ENCODE measurements at places on chromosomes 3 and 15.

DNA sequence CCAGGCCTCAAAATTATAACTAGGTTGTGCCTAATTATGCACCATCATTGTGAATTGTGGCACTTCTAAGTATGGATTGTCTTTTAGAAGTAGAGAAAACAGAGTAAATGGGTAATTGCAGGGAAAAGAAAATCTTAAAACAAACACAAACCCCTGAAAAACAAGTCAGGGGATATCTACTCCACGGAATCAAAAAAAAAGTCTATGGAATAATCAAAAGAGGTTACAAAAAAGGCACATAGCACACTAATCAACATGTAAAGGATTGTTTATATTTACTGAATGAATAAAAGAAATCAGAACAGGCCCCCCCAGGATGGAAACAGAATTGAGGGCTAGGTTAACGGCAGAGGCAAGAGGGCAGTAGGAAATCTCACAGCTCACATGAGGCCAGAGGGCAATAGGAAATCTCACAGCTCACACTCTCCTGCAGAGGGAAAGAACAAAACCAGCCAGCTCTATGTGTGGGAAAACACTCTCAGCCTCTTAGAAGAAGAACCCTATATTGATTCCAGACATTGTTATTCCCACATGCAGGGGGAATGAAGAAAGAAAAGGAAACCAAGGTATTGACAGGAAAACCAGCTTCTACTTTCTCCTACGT lies 72.7 kb upstream of the FNDC3B start:
- no peak for DNase-seq

GRCh38 chr15:90458061-90458460 lies 70.0 kb downstream of the IQGAP1 start:
- no peak for DNase-seq

DNA sequence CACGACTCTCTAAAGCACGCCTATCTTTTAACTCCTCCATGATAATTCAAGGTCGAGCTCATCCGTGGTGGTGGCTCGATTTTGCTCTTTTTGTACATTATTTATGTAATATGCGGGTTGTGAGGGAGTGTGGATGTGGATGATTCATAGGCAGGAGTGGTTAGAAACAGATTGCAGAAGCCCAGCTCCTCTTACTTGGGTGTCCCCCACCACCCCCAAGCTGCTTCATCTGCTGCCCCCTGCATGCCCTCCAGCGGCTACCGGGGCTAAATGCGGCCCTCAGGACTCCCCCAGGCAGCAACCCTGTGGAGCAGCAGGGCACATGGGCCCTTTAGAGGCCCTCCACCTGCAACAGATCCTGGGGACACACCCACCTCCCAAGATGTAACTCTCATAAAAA lies 111.5 kb upstream of the SELENOK start:
- no peak for DNase-seq

GRCh38 chr3:14837878-14838258 lies 19.1 kb downstream of the FGD5 start:
- no peak for DNase-seq

GRCh38 chr3:43178891-43179366 lies 73.0 kb upstream of the POMGNT2 start:
- DNase-seq = no peak

DNA sequence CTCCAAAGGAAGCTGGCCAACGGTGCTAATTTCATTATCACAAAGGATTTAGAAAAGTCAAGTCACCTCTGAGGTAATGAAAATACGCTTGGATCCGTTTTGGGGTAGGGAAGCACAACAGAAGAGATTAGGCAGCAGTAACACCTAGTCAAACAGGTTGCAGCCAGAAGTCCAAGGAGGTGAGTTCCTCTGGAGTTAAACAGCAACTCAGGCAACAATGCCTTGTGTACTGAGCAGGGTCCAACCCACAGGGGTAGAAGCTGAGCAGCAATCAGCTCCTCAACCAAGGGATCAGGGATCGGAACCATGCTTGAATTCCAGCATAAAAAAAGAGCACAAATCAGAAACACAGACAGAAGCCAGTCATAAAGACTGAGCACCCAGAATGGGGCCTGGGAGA lies 88.1 kb upstream of the SPRED1 start:
- no peak for DNase-seq

DNA sequence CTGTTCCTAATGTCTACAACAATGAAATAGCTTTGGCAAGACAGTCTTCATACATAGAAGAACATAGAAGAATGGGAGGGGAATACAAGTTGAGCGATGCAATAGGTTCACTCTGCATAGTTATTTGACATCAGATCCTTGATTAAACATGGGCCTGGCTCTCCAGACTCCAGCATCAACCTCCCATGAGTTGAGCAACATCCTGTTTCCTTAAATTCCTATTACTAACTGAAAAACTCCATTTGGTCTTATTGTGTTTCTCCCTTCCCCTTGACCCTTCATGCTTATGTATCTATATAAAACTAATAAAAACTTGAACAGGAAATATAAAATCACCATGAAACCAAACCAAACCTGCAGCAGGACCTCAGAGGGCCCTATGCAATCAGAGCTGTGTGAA lies 304.5 kb upstream of the SATB1 start:
- no peak for DNase-seq

DNA sequence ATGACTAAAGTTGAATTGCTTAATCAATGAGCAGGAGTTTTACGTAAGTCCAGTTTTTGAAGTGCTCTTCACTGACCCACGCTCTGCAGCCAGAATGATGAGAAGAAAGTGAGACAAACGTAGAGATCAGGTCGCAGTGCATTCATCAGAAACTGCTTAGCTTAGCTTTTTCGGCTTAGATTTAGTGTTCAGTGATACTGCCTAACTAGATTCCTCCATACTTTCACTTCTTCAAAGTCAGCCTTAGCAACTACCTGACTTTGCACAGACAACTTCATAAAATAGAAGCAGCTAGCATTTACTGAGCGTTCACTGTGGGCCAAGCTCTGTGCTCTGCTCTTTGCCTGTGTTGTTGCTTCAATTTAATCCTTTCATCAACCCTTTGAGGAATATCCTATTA lies 116.1 kb downstream of the KCNH8 start:
- no peak for DNase-seq

DNA sequence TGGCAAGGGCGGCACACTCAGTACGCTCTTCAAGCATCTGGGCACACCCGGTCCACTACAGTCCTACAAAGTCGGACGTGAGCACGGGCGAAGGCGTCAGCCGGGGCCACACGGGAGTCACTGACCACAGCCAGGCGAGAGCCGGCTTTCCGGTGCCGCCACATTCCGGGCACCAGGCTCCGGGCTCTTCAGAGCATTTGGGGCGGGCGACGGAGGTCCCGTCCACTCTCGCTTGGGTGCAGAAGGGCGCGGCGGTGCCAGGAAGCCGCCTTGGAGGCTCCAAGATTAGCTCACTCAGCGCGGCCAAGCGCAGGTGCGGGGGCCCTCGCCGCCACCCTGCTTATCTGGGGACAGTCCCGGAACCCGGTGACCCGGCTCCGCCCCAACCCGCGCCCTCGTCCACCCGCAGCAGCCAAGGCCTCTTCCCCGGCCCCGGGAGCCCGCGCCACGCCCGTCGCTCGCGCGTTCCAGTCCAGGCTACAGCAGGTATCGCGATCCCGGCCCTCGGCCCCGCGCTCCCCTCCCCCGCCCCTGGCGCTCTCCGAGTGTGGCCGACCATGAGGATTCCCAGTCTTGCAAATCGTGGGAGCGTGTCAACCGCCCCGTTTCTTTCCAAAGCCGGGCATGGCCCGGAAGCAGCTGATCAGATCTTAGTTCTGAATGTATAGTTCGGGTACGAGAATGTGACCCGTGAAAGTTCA lies at the start of gene ADPRH:
Gene ADPRH, plus strand, starts transcription at position 127 of the 701 bp plus-strand sequence. CDS start 2,678 bp downstream, outside the sequence.
- DNase-seq = peak; percentile 37

GRCh38 chr15:98878862-98879261 lies 128.7 kb downstream of the PGPEP1L start:
- no peak for DNase-seq

All from stimulated activated CD4-positive, alpha-beta T cell treated with anti-CD3 and anti-CD28 coated beads, Interleukin-12 subunit alpha, Interleukin-12 subunit beta, amount 100 ng/mL, for 48 hours (primary cell).